Activated CD4-positive, CD25-positive, alpha-beta regulatory T cell treated with anti-CD3 and anti-CD28 coated beads, Interleukin-2, amount 50 U/mL, for 24 hours (primary cell): ENCODE measurements at places on chromosomes 7 and 10.

DNA sequence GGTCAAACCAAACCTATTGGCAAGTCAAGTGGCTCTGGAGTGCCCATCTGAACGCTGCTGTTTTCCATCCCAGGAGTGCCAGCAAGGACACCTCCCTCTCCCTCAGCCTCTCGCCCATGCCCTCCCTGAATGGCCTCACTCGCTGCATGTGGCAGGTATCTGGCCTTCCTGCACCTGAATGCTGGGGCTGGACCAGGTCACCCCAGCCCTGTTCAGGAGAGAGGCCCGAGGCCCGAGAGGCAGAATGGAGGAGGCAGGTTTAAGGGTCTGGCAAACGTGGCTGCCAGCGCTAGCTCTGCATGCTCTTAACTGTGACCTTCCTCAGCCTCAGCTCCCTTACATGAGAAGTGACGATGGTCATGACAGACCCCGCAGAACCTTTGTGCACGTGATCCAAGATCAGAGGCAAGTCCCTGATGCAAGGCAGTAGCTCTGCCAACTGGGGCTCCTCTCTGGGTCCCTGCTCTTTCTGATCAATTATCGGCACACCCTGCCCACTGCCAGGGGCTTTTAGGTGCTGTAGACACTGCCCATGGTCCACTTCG is 295.7 kb upstream of the ZMIZ1 start:
- no peak for ATAC-seq

DNA sequence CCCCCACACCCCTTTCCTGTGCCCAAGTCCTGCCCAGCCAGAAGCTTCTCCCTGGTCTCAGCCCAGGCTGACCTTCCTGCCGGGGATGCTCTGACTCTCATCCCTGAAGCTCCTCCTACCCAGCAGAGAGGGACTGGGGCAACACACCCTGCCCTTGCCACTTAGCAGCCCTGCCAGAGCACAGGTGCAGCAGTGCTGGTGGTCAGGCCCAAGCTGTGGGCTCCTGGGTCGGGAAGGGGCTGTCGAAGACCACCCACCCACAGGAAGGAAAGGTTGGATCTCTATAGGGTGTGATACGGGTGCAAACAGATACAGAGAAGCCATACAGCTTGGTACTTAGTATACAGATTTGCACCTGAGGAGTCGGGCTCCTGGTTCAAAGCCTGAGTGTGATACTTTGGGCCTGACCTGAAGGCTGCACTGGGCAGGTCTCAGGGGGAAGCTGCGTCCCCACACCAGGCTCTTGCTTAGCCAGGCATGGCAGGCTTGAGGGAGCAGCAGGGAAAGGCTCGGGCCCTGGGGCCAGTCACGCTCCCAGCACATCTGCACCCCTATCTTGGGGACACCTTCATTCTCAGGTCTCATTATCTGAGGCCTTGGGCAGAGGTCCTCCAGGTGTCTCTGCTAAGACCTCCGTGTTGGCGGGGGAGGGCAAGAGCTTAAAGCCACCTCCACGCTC is 47.3 kb downstream of the TCERG1L start:
- ATAC-seq: no peak

DNA sequence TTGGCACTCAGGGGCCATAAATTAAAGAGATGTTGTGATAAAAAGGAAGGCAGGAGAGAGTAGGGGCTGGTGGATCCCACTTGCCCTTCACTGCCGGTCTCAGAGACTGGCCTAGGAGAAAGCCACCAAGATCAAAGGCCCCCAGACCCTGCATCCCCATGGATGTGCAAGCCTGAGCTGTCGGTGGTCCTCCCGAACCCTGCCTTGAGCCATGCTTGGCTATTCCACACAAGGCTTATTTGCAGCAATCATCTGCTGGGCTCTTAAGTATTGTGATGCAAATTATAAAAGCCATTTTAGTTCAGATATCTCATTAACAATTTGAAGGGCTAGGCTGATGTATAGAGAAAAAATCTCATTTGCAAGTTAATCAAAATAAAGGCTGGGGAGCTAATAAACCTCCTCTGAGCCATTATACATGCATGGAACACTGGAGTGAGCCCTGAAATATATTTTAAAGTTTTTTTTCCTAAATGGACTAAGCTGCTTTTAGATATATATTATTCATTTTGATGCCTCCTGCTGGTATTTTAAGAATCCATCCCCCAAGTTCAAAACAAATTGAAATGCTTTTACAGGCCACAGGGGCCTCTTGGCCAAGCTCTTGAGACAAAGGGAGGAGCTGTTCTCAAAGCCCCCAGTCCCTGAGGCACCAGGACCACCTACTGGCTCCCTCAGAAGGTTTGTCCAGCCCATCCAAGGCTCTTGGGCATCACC is 28.1 kb downstream of the OAT start:
- ATAC-seq: no peak

- no peak for ATAC-seq
Observed at GRCh38 chr7:22301790-22302189, 55.2 kb downstream of the RAPGEF5 start.

GRCh38 chr7:51316666-51317581 is at the start of gene COBL:
Gene COBL, minus strand, starts transcription at chr7:51316809. Its CDS starts 176 bp downstream, at chr7:51316633.
- ATAC-seq: no peak

DNA sequence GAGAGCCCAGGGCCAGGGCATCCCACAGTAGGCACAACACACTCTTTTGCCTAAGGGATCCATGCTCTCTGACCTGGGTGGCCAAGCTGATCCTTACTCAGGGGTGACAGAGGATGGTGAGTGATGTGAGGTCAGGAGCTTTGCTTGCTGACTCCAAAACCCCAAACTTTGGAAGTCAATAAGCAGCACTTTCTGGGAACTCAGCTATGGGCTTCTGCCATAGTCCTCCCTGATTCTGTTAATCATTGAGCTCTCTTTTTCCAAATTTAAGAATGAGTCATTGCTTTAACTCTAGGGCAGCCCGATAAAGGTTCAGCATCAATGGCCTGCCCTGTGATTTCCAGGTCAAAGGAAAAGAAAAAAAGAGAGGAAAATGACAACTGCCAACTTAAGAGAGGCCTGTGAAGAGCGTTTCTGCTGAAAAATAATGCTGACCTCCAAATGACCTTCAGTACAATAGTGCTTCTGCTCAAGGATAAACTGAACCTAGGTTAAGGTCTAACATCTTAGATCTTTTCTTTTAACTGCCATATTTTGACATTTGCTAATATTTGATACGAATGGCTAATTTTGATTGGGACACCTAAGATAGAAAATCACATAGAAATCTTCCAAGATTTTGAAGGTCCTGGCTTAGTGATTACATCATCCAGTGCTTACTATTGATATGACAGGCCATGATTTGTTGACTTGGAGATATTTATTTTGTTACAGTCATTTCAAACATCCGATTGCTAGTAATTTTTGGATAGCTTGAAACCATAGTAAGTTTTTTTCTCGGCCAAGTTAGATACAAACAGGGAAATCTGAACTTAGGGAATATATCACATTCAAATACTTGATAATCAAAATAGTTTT is 20.8 kb upstream of the RELN start:
- ATAC-seq: no peak

DNA sequence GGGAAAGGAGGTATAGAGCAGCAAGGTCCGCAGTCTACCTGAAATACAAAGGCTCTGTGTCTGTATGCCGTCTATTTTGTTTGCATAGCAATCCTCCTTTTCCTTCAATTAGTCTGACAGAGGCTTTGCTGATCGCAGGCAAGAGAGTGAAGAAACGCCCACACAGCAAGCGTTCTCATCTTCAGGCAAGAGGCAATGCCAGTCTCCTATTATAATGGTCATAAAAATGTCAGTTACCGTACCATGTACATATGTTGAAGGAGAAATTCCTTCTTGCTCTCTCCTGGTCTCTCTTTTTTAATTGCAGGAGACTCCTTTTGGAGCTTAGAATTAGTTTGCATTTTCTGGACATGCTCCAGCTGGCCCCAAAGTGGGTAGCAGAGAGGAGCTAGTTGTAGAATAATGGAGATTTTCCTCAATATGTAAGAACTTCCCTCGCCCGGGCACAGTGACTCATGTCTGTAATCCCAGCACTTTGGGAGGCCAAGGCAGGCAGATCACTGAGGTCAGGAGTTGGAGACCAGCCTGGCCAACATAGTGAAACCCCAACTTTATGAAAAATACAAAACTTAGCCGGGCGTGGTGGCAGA is 139.5 kb downstream of the PFKFB3 start:
- no peak for ATAC-seq
